Fibroblast of skin of left quadriceps (primary cell): ENCODE measurements at places on chromosomes 7 and 10.

DNA sequence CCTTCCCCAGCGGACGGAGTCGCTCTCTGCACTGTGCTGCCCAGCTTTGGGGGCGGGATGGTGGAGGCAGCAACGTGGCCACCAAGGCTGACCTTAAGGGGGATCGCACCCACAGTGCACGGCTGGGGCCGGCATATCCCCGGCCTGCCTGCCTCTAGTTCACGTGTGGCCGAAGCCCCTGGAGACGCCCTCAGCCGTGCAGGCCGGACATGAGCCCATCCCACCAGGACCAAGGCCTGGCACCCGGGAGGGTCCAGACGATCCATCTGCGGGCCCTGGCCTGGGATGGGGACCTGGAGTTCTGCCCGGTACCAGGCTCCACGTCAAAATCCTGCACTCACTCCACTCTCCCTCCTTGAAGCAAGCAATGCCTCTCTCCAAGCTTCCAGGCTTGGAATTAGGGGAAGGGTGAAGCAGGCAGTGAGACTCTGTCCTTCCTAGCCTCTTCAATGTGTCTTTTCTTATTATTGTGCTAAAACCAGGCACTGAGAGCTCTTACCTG, 520.8 kb downstream of the REEP3 start:
- DNase-seq = no peak

DNA sequence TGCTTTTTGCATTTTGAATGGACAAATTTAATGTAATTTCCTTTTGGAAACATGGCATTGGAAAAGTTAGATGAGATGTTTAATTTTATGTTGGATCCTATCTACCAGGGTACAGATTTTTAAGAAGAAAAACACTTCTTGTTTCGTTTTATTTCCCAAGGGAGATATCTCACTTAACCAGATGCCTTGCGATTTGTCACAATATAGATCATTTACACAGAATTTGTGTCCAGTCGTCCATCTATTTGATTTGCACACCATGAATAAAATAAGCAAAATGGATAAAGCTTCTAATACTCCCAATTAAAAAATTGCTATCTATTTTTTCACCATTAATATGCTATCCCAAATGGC, 25.7 kb downstream of the HDAC9 start:
- DNase-seq = no peak

GRCh38 chr7:36999626-37000485, 275.6 kb upstream of the AOAH start:
- DNase-seq = no peak

DNA sequence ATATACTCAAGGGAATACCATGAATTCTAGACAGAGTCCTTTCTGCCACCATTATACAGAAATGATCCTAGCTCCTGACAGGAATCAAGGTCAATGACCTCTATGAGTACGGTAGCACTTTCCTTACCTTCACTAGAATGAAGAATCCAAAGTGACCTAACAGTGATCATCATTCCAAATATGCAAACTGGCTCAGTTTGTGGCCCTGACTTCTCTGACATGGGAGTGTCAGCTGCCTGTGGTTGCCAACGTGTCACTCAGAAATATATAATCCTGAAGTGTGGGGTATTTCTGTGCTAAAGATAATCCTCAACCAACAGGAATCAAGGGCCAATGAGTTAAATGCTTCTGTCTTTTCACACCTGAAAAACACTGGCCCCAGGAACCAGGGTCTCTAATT, 45.7 kb downstream of the COPG2 start:
- no peak for DNase-seq

DNA sequence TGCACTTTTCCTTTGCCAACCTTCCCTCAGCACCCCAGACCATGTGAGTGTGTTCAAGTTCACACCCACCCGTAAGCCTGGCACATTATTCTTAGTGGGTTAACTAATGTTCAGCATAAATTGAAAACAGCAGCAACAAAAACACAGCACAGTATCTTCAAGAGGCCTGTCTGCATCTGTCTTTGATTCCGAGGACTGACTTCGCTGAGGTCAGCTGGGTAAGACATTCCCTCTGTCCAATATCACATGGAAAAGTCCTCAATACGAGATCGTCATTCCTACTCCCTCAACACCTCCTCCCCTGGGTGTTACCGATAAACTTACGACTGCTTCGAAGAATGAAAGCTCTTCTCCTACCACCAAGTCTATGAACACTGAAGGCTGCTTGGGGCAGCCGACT, 218.8 kb downstream of the SFMBT2 start:
- DNase-seq = no peak

- peak; percentile 99 for DNase-seq
These were observed at the start of gene IDI1 for GRCh38 chr10:1048732-1049424. Gene IDI1, minus strand, starts transcription at chr10:1049119. Its CDS starts 116 bp downstream, at chr10:1049003.

- DNase-seq = no peak
These were observed 46.1 kb downstream of the KLF6 start for GRCh38 chr10:3738855-3739350.

DNA sequence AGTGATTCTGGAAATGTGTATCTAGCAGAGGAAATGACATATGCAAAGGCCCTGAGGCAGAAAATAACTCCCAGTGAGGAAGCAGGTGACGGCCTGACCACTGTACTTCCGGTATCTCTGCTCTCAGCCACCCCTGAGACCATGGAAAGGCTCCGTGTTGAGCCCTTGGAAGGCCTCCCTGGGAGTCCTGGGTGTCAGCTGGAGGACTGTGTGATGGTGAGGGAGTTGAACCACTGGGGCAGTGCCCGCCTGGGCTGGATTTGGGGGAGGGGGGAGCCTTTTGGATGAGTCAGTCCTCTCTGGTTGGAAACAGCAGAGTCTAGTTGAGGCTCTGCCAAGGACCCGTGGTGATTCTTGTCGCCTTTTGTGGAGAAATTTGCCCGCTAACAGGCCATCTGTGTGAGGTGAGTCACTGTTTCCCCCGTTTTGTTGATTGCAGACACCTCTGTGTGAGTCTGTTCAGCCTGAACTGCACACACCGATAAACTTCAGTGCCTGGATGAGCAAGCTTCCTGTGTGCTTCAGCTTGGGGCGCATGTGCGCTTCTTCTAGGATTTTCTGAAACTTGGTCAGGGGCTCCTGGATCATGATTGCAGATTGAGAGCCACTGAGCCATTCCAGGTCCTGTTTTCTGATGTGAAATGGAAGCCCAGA, 98.6 kb downstream of the GRK5 start:
- peak; percentile 94 for DNase-seq

DNA sequence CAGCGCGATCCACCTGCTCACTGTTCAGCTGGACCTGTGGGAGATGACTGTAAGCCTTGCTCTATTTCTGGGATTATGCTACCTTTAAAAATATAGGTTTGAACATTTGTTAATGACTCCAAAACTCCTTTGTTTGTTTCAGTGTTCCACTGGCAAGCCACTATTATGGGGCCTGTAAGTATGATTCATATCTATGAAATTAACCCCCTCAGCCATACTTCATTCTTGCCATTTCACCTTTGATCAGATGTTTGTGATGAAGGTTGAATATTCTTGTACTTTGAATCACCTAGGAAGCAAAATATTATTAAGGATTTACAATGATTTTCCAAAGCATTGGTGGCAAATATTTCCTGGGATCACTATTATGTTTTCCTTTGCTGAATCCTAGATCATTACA, 23.9 kb upstream of the TFAM start:
- DNase-seq = no peak

- peak; percentile 1 for DNase-seq
These were observed 54.1 kb downstream of the NRAP start for GRCh38 chr10:113609704-113610108.

- peak; percentile 35 for DNase-seq
These were observed 252.7 kb downstream of the PRPF18 start for GRCh38 chr10:13839430-13839990.

DNA sequence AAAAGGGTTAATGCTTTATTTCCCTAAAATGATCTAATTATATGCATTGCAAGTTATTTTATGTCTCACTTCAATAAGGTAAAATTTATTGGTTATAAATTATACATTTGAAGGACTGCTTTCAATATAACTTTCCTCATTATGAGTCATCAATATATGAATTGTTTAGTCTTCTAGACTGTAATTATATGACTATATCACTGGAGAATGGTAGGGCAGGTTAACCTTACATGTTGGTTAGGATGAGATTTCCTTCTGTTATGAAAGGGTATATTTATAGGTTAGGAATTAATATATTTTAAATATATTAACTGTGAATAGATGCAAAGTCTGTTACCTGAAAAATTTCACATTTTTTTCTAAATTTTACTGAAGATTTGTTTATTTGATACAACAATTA, 406.4 kb upstream of the ETV1 start:
- no peak for DNase-seq

DNA sequence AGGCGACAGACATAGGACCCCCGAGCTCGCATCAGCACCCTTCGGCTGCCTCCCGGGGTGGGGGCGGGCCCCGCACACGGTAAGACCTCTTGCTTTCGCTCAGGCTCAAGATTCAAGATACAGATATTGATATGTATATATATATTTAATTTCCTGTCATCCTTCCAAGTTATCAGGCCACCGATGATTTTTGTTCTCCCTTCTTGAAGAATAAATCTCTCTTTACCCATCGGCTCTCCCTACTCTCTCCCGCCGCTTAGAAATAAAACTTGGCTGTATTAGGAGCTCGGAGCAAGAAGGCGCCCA, 603 bp downstream of the ADRA2A start:
- DNase-seq = no peak

GRCh38 chr10:57973451-57973850, 294.2 kb downstream of the IPMK start:
- no peak for DNase-seq

- DNase-seq = no peak
These were observed 3.8 kb upstream of the STN1 start for GRCh38 chr10:103921750-103922195.

DNA sequence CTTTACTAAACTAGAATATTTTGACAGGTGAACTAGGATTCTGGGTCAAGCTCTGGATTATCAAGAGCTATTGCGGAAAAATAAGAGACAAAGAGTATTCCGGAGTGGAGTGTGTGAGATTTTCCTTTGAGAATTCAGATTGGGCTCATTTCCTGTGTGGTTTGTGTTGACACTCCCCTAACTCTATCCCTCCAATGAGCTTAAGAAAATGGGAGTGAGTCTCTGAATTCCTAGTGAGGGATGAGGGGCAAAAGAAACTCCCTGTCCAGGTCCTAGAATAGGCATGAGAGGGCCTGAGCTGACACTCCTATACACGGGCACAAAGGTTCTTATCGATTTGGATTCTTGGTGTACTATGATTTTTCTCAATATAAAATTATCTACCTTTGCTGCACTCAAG, 10.2 kb downstream of the KLF14 start:
- no peak for DNase-seq

DNA sequence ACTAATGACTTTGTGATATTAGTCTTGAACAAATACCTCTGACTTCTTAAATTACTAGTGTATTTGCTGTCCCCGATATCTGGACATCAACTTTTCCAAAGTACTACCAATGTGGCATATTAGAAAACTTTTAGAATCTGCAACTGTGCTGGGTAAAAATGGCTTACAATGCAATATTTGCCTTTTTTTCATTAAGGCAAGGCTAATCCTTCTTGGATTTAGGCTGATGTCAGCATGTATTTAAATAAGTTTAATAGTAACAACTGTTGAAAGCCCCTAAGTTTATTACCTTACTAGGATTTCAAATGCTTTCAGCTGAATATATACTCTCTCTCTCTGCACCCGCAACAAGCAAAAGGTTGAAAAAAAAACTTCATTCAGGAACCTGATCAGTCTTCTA, 1232.3 kb downstream of the REEP3 start:
- no peak for DNase-seq

DNA sequence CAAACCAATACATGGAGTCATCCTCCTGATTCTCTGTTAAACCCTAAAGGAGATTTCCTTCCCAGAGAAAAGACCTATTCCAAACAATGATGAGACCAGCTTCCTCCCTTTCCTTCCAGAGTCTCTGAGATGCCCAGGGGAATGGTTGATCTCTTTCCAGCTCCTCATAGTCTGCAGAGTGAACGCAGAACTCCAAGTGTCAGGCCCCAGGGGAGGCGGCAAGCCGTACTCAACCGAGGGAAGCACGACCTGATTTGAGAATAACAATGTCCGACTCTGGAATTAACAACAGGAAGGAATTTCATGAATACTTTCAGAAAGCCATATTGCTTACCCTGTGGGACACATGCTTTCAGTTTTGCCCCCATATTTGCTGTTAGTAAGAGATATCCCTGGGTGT, 241.7 kb upstream of the GLI3 start:
- DNase-seq = no peak

- no peak for DNase-seq
These were observed 33.2 kb downstream of the STK32C start for GRCh38 chr10:132274581-132274980.

GRCh38 chr7:25636871-25637283, 408.6 kb upstream of the NPVF start:
- DNase-seq = no peak

GRCh38 chr7:80206763-80207162, 72.1 kb downstream of the GNAI1 start:
- no peak for DNase-seq

DNA sequence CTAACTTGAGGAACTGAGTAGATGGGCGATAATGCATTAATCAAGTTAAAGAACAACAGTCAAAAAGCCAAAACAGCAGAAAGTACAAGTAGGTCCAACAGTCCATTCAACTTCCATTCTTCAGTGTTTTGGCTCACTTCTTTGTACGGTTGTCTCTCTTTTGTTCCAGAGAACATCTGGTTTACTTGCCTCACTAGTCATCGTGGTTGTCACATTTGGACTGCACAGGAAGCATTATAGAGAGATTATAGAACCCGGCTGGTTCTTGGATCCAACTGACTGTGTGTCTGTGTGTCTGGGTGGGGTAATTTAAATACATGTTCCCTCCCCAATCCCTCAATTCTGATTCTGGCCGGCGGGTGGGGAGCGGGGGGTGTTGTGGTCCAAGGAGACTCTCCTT, 1.8 kb upstream of the CEP41 start:
- DNase-seq = no peak

- no peak for DNase-seq
These were observed at the start of gene SYNPO2L for GRCh38 chr10:73655990-73656298. Gene SYNPO2L, minus strand, starts transcription at chr10:73656029. Its CDS starts 107 bp downstream, at chr10:73655922.

GRCh38 chr10:33381451-33382215, 47.2 kb upstream of the NRP1 start:
- peak; percentile 97 for DNase-seq

DNA sequence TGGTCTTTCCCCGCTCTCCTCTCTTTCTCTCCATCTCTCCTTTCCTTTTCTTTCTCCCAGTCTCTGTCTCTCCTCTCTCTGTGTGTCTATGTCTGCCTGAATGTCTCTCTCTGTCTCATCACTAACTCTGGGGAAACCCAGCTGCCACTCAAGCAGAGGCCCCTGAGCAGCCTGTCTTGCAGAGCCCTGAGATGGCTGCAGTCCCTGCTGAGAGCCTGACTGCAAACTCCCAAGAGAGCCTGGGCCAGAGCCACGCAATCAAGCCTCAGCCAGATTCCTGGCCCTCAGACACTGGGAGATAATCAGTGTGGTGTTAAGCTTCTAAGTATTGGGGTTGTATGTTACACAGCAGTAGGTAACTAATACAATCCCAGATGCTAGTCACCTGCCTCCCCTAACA, 91.5 kb downstream of the PAXIP1 start:
- no peak for DNase-seq

- DNase-seq = no peak
These were observed 38.4 kb upstream of the GDF10 start for GRCh38 chr10:47261556-47261955.
